ENCODE measurements at places on chromosomes 4 and X. TPM values are rescaled to one million over a fixed set of nuclear protein-coding genes. Genes with fewer than 3 reads are reported as not detected.

GRCh38 chr4:107692202-107692601 lies 27.8 kb downstream of the PAPSS1 start:
- no peak overlapping the region for H3K4me3 ChIP-seq
- H3K27me3 ChIP-seq, result no peaks in the 10 kb centered on the region
- no peak overlapping the region for H3K27ac ChIP-seq
- peaks cover 8% of the 10 kb centered on the region for H3K36me3 ChIP-seq

DNA sequence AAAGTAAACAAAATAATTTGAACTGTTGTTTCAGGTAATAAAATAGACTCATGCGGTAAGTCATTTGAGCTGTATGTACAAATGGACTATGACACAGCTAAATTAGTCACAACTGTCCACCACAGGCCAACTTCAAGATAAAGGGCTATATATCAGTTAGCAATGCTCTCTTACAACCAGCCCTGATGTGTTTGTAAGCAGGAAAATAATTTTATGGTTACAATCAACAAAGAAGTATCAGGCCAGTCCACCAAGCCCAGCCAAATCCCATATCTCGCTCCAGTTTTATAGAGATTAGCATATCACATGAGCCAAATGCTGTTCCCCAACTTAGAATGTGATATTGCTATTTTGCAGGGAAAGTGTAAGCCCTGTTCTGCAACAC lies 511 bp upstream of the DUSP21 start:
- H3K4me1 ChIP-seq, result no peaks in the 10 kb centered on the region
- H3K27me3 ChIP-seq, result no peaks in the 10 kb centered on the region
- H3K4me3 ChIP-seq, result no peak overlapping the region
- no peak for DNase-seq
- no peaks in the 10 kb centered on the region for H3K36me3 ChIP-seq

The SSX2 gene
- total RNA-seq, result not detected

GRCh38 chr4:145041378-145041777 lies 56.6 kb downstream of the ANAPC10 start:
- H3K4me3 ChIP-seq, result no peak overlapping the region
- H3K27ac ChIP-seq, result no peak overlapping the region
- H3K4me1 ChIP-seq, result peaks cover 6% of the 10 kb centered on the region
- no peaks in the 10 kb centered on the region for H3K36me3 ChIP-seq
- no peak for DNase-seq

- peaks cover 22% of the 10 kb centered on the region for H3K27me3 ChIP-seq
- no peak for DNase-seq
- H3K4me1 ChIP-seq, result peaks cover 11% of the 10 kb centered on the region
- no peaks in the 10 kb centered on the region for H3K36me3 ChIP-seq
- H3K27ac ChIP-seq, result no peak overlapping the region
Observed at GRCh38 chr4:158999849-159000248, 103.0 kb upstream of the RAPGEF2 start.
